Effector memory CD8-positive, alpha-beta T cell (primary cell): ENCODE measurements at places on chromosomes 11 and 22.
A peak's percentile ranks its signal among the peaks of the same experiment; 100 is the strongest.

DNA sequence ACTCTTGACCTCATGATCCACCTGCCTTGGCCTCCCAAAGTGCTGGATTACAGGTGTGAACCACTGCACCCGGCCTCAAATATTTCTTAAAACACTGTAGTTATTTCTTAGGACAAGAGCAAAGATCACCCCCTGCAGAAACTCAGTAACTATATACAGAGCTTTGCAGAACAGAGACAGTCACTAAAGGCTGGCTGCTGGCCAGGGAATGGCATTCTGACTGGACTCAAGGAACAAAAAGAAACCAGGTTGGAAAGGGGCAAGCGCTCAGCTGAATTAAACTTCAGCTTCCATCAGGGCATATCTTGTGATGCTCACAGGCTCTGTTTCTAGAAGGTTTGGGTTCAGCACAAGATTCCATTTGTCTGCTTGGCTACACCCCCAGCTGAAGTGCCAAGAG is 95.8 kb downstream of the ADAMTS15 start:
- no peak for DNase-seq

DNA sequence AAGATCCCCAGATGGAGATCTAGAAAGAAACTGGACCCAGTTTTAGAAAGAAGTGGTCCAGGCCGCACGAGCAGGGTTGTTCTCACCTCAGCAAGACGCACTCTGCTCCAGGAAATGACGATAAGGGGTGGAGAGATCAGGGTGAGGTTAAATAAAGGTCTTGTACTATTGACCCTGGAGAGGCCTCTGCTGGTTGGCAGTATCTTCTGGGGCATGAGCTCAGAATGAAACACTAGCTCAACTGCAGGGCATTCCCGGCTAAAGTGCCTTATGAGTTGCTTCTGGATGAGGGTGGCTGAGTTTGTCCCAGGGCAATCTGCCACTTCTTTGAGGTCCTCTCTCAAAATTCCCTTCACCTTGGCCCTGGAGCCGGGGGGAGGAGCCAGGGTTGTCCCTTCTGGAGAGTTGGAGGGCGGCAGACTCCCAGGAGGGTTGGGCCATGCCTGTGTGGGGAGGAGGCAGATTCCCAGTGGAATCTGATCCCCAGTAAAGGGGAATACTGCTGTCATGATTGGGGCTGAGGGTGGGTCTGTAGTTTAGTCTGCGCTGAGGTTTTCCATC is 10.9 kb downstream of the USP2 start:
- DNase-seq: no peak

DNA sequence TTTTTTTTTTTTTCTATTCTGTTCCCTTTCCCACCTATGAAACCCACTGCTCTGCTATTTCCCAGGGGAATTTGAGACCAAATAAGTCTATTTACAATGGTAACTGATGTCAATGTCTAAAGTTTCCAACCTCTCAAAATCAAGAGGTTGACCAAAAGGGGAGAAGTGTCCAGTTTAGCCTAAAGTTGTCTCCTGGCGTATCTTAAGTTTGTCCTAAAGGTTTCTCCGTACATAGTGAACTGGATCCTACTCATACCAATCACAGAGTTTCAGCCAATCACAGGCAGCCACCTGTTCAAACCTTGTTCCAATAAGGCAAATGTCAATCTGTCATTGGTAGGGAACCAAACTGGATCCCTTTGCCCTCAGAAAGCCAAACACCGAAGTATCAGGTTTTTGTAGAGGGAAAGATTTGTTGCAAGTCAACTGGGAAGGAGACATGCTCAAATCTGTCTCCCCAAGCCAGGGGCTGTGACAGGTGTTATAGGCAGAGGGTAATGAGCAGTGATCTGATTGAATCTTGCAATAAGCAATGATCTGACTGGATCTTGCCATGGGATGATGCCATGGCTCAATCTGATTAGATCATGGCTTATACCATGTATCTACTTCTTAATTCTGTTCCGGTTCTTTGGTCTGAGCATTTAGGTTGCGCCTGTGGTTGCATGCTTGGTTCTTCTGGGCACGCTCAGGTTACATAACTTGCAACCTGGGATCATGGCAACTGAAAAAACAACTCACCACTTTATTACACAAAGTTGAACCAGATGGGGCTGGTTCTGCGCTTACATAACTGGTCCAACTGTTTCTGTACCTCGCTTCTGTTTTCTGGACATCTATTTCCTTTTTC is 1.1 kb upstream of the VPS37C start:
- no peak for DNase-seq

DNA sequence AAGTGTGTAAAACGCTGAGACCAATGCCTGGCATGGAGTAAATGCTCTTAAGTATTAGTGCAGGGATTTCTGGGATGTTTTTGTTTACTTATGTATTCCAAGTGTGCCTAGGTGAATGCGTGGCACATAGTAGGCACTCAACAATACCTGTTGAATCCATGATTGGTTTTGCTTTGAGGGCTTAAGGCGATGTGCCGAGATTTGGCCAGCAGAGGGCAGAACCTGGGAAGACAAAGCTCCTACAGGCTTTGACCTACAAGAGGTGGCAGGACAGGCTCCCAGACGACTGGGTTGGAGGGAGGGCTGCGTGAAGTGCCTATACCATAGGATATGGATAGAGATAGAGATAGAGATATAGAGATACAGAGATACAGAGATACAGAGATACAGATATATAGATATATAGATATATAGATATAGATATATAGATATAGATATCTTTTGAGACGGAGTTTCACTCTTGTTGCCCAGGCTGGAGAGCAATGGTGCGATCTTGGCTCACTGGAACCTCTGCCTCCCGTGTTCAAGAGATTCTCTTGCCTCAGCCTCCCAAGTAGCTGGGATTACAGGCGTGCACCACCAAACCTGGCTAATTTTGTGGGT is 13.9 kb downstream of the KCNE3 start:
- peak; percentile 49 for DNase-seq

DNA sequence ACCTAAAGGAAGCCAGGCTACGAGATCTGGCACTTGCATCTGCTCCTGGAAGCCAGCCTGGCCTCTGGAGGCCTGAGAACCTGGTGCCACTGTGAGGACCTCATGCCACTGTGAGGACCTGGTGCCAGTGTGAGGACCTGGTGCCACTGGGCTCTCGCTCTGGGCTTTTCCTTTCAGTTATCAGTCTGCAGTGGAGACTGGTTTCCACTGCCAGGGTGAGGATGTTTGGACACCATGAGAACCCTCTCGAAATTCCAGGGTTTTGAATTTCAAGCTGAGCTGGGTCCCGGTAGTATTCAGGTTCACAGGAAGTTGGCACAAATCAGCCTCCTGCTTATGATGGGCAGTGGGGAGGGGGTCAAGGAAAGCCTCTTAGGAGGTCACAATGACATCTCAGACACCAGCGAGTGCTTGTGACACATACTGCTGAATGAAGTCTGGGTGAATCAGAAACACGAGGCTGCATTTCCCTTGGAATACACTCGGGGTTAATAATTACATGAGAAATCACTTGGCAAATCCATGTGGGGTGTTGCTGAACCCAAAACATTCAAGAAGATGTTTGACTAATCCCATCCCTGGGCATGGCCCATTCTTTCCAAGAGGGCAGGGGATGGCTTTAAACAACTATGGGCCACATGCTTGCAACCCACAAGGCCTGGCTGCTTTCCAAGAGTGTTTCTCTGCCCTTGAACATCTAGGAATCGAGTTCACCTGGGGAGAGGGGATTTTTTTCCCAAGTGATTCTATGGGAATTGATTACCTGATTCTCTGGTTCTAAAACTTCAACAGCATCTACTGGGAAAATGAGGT is 60.2 kb downstream of the LINC01488 start:
- DNase-seq: no peak

DNA sequence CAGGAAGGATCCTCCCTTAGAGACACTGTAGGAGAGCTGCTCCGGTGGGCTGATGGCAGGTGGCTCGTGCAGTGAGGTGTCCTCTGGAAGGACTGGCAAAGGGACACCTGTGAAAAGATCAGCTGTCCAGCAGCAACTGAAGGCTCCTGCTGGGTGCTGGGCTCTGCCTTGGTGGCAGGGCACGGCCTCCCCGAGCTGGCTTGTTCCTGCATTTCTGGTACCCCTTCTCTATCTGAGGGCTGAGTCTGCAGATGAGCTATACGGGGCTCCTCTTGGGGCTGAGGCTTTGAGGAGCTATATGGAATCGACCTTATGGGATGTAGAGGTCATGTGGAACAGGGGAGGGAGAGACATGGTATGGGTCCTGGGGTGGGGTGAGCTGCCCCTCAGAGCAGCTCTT is 875.8 kb downstream of the BRD1 start:
- DNase-seq: no peak

DNA sequence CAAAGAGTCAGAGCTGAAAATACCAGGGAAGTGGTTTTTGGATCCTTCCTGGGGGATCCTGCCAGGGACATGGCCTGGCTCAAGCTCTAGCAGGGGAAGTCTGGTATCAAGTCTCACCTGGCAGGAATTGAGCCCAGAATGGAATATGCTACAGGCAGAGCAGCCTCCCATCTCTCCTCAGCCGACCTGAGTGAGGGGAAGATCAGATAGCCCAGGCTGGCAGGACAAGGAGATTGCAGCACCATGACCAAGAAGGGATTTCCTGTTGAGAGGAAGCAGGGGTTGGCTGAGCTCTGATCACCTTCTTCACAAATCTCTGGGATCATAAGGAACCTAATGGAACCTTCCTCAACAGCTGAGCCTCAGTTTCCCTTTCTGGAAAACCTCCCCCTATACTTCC is 13.0 kb downstream of the OAF start:
- DNase-seq: no peak

GRCh38 chr22:37681001-37681424 is 5.1 kb upstream of the NOL12 start:
- DNase-seq: no peak

GRCh38 chr22:17549183-17549582 is 14.1 kb upstream of the SLC25A18 start:
- no peak for DNase-seq

DNA sequence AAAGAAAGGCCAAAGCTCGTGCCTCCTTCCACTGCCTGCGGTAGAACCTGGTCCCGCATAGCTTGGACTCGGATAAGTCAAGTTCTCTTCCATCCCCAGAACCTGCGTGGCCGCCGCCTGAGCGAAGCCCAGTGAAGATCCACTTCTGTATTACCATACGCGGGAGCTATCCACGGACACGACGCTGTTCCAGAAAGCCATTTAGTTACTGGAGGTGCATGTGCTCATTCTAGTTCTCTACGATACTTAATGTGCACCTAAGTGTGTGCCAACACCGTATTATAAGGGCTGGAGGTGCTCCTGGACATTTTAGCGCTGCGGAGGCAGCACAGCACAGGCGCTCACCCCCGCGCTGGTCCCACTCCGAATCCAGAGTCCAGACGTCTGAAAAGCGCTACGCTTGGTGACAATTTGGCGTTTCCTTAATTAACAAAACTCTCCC is 1.4 kb downstream of the WT1 start:
- DNase-seq: no peak

- DNase-seq: no peak
Measured at GRCh38 chr22:50577987-50578775, at the start of gene CPT1B. TSS of gene CPT1B (minus strand) at chr22:50578427. CDS start at chr22:50577915, 512 bp downstream.

- no peak for DNase-seq
Measured at GRCh38 chr11:133726542-133726941, 118.8 kb downstream of the SPATA19 start.

GRCh38 chr22:24108073-24108472 is 73.2 kb upstream of the SUSD2 start:
- DNase-seq: no peak

- no peak for DNase-seq
Measured at GRCh38 chr11:82663535-82663934, 70.1 kb downstream of the FAM181B start.

DNA sequence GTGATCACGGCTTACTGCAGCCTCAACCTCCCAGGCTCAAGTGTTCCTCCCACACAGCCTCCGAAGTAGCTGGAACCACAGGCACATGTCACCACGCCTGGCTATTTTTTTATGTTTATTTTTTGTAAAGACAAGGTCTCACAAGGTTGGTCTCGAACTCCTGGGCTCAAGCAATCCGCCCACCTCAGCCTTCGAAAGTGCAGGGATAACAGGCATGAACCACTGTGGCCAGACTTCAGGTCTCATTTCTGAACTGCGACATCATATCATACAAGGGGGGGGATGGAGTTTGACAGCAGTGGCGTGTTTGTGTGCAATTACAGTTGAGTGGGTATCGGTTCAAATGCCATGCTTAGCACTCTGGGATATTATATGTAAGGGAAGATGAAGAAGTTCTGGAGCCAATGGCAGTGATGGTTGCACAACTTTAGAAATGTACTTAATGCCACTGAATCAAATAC is 6.9 kb downstream of the NAALADL1 start:
- DNase-seq: no peak

DNA sequence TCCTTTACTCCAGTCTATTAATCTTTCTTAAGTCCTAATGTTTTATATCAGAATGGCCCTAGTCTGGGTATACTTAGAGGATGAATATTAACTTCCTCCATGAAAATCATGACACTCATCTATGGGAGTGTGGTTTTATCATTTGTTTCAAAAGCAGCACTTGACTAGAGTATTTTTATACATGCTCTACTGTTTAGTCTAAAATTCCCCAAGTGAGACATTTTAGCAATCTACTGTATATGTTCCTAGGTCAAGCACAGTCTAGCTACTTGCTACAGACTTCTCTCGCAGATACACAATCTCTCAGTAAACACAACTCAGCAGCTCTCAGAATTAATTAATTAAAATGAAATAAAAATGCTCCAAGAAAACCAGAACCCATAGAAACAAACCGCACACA is 2.9 kb upstream of the HBB start:
- no peak for DNase-seq

GRCh38 chr11:96012086-96012824 is 88.3 kb upstream of the MTMR2 start:
- DNase-seq: peak; percentile 14

DNA sequence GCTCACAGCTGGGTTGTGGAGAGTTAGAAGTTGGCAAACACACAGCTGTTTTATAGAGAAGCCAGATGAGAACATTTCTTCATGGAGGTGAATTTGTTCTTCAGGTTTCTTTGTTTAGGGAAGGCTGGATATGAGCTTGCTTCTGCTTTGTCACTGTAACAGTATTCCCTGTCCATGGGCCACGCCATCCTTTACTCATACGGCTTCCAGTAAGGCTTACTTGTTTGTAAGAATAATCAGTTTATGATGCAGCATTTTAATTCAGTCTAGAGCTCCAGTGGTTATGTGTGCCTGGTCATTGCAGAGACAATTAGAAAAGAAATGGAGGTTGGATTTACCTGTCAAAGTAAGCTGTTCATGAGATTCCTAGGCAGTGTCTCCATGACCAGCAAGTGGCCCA is 131.8 kb downstream of the TRIM44 start:
- no peak for DNase-seq

DNA sequence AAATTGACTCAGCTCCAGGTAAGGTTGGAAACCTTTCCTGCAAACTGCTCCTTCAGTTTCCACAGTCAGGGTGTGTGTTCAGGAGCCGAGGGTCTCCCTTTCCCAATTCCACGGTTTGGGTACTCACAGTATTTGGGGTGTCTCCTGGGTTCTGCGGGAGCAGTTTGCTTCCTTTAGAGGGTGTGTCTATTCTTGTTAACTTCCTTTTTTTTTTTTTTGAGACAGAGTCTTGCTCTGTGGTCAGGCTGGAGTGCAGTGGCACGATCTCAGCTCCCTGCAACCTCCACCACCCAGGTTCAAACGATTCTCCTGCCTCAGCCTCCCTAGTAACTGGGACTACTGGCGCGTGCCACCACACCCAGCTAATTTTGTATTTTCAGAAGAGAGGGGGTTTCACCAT is 251.4 kb downstream of the LUZP2 start:
- no peak for DNase-seq

- DNase-seq: no peak
Measured at GRCh38 chr22:29338398-29338797, 22.9 kb upstream of the RASL10A start.

GRCh38 chr22:24063986-24064385 is 52.9 kb downstream of the CABIN1 start:
- peak; percentile 9 for DNase-seq

GRCh38 chr11:113615098-113615497 is 91.0 kb downstream of the TMPRSS5 start:
- DNase-seq: no peak
